ENCODE measurements at places on chromosomes 4 and X.
A peak's percentile ranks its signal among the peaks of the same experiment; 100 is the strongest.

GRCh38 chr4:81638698-81639097 lies 167.0 kb upstream of the RASGEF1B start:
- DNase-seq = no peak

GRCh38 chr4:90064196-90064595 lies 63.0 kb upstream of the CCSER1 start:
- no peak for DNase-seq

- DNase-seq = peak; percentile 50
Observed at GRCh38 chr4:94757192-94758140, at the start of gene BMPR1B. TSS of gene BMPR1B (plus strand) at chr4:94757955. CDS start at chr4:95104425, 346,470 bp downstream.

GRCh38 chr4:9811806-9812205 lies 30.4 kb downstream of the DRD5 start:
- no peak for DNase-seq

DNA sequence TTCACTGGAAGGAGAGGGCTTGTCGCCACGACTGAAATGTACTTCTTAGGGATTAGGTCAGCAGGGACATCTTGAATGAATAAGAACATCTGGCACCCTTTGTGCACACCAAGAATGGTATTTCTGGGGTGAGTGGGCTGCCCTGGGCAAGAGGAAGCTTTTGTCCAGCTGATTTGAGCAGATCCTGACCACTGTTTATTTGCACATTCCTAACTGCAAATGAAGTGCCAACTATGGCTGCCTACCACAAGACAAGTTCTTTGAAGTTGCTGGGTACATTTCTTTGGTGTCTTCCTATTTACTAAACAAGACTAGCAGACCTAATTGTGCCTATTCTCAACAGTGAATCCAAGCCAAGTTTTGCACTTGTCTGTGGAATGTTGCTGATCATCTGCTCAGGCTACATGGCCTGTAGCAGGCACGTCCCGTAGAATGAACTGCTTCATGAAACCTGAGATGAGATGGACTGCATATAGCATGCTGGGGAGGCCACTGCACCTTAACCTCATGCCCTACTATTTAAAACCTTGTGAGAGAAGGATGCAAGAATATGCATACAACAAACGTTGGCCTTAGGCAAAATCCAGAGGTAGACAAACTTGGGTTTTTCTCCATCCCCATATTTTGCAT lies 45.0 kb downstream of the PIR start:
- DNase-seq = no peak
